Activated CD4-positive, alpha-beta T cell treated with anti-CD3 and anti-CD28 coated beads, Interleukin-2, amount 10 ng/mL, durations not matched to agents 7 days and 5 days (primary cell): ENCODE measurements at places on chromosomes 7 and 10.
A peak's percentile ranks its signal among the peaks of the same experiment; 100 is the strongest.

GRCh38 chr7:28245123-28245878 lies 64.7 kb upstream of the JAZF1 start:
- no peak for DNase-seq

DNA sequence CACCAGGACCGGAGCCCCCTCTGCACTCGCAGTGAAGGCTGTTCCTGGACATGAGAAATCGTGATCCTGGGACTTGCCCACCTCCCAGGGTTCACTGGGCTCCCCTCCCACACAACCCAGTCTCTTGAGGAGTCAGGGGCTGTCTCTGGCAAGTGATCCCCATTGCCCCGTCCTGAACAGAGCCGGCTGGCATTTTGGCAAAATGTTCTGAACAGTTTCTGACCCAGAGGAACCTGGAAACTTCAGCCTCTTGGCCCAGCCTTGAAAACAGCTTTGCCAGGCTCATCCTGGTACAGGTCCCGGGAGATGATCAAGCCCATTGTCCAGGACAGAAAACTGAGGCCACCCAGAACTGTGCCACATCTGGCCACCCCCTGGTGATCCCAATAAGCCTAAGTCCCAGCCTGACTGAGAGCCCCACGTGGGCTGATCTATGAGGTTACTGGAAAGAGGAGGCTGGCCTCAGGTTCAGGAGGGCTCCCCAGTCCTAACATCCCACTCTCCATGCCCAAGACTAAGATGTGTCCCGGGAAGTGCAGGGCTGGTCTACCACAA lies 115.7 kb downstream of the OAT start:
- no peak for DNase-seq

DNA sequence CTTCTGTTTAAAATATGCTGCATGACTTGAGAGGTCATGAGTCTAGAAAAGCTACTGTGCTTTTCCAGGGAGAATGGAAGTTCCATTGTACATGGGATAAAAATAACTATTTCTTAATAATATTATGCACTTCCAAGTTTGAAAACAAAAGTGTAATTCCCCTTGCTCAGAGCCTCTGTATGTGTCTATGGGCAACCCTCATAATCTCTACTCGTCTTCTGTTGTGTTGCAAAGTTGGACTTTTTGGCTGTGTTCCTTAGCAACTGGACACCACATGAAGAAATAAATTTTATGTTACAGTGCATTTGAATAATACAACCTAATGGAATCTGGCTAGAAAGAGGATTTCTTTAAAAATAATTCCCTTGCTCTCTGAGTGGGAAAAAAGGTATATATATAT lies 242.6 kb downstream of the TWIST1 start:
- no peak for DNase-seq

DNA sequence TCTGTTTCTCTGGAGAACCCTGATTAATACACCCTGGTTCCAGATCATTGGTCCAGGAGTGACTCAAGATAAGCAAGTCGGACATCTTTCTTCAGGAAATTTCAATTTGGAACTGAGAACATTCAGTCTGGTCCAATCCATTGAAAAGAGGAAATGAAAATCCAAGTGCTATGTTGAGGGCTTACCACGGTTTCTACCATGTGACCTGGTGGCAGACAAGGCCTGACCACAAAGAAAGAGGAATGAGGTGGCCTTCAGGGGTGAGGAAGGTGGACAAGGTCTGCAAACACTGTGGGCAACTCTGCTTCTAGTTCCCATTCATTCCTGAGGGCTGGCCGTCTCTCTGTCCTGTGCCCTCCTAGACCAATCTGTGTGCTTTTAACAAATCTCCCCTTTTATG lies 149.2 kb upstream of the GHITM start:
- DNase-seq = no peak

DNA sequence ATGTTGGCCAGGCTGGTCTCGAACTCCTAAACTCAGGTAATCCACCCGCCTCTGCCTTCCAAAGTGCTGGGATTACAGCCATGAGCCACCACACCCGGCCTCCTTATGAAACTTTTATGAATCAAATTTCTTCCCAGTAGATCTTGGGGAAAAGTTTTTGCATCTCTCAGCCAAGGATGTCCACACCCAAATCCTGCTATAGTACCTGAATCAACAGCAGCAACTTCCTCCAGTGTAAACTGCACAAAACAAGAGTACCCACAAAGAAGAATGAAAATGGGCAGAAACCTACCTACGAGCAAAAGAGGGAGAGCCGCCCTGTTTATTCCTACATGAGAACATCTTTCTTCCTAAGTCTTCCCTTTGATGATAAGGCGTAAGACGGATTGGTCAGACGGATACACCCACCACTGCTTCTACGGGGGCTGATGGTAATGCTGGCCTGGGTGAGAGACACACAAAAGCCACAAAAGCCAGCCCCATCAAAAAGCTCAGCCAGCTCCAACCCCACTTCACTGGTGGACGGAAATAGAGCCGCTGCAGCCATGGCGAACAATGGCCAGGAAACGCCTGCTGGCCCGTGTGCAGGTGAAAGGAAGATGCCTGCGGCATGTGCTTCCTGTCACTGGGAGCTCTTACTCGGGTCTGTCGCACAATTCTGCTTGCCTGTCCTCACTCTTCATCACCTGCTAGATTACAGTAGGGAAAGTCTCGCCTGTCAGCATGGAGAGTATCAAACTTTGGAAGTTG lies 10.4 kb downstream of the JCAD start:
- no peak for DNase-seq

GRCh38 chr10:117167789-117168674 lies 29.3 kb upstream of the KCNK18 start:
- peak; percentile 52 for DNase-seq

GRCh38 chr7:124649397-124650014 lies 116.1 kb downstream of the GPR37 start:
- no peak for DNase-seq

DNA sequence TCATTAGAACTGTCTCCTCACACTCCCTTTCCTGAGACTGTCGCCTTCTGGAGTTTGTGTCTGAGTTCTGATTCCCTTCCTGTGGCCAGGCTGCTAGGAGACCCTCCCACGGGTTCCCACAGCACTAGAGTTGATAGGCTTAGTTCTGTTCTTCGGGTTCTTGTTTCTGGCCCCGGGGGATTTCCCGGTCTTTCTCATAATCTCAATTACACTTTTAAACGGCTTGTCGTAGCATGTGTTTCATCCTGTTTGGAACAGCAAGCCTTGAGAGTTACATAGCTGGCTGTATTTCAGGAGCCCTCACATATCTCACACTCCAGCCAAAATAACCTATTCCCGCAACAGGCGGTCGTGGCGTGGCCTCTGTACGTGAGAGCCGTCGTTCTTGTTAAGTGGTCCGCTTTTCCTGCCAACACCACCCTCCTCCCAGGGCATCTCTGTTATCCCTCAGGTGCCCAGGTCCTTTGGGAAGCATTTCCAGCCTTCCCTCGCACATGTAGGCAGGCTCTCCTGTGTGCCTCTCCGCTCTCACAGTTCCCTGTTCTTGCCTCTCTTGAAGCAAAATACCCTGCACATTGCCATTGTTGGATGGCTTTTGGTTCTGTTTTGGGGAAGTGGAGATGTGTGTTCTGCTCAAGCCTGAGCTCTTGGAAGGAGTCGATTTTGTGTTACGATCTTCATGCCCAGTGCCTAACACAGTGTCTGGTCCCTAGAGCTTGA lies 46.0 kb downstream of the CDC123 start:
- no peak for DNase-seq

- DNase-seq = no peak
Observed at GRCh38 chr7:65390588-65390987, 16.9 kb downstream of the ZNF92 start.

DNA sequence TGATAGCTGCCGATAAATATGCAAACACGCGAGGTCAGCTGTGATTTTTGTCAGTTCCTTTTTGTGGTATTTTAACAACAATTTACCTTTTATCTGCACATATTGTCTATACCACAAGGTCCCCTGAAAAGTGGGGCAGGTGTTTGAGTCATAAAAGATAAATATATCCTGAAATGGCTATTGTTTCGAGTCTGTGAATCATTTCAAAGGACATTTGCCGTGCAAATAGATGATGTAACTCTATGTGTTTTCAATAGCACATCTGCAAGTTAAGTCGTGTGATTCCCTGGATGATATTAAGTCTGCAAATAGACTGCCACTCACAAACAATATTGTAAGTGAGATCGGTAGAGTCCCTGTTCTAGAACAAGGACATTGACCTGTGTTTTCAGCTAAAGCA lies 193.0 kb upstream of the PITRM1 start:
- no peak for DNase-seq

- no peak for DNase-seq
Observed at GRCh38 chr10:26095781-26096180, 120.8 kb upstream of the GAD2 start.

DNA sequence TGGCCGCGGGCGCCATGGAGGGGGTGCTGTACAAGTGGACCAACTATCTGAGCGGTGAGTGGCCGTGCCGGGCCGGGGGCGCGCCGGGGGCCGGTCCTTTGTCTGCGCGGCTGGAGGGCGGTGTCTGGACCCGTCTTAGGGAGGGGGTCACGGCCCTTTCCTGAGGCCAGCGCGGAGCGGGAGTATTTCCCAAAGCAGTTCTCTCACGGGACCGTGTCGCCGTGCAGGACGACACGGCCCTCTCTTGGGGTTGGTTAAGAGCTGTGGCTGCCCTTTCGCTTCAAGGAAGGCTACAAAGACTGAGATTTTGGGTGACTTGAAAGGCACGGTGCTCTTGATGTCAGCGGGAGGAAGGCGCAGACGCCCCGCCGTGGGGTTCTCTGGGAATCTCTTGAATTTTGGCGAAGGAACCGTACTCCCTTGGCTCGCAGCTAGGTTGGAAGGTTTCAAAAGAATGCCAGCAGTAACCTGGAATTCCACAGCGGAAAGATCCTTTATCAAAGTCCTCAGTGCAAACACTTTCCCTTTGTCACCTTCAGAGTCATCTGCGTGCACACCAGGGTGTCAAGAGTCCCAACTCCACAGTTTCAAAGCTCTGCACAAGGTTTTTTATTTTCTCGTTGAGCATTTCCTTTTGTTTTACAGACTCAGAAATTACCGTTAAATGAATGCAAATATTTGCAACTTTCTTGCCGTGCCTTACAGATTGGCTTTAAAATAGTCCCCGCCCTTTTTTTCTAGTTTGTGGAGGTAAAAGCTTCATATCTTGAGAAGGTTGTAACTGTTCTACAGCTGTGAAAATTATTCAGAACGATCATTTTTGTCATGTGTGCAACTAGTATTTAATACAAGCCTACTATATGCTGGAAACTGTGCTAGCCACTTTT lies 780 bp downstream of the PLEKHA8 start:
- peak; percentile 24 for DNase-seq

GRCh38 chr7:124810605-124811004 lies 45.0 kb upstream of the GPR37 start:
- no peak for DNase-seq
